ENCODE measurements at places on chromosomes 16 and 17.

GRCh38 chr16:27238591-27238990 is 30.0 kb downstream of the NSMCE1 start:
- DNase-seq: no peak

- DNase-seq: no peak
Measured at GRCh38 chr16:68091380-68092261, 6.5 kb downstream of the NFATC3 start.

- DNase-seq: no peak
Measured at GRCh38 chr16:66399930-66400329, 27.2 kb upstream of the BEAN1 start.

GRCh38 chr16:85536411-85537330 is 76.5 kb upstream of the GSE1 start:
- DNase-seq: no peak

DNA sequence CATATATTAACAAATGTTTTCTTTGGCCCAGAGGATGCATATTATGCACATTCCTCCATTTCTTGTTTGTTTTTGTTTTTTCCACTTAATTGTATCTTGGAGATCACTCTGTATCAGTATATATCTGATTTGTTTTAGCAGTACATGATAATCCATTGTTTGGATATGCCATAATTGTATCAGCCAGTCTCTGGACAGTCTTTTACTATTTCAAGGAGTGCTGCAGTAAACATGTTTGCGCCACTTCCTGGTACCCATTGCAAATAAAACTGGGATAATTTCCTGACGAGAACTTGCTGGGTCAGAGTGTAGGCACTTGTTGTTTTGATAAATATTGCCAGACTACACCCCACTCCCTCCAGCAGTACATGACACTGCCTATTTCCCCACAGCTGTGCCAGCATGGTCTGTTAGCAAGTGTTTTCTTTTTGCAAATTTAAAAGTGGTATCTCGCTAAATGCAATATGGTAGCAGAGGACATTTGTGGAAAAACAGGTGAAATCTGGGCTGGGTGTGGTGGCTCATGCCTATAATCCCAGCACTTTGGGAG is 4.9 kb upstream of the TMEM11 start:
- no peak for DNase-seq

DNA sequence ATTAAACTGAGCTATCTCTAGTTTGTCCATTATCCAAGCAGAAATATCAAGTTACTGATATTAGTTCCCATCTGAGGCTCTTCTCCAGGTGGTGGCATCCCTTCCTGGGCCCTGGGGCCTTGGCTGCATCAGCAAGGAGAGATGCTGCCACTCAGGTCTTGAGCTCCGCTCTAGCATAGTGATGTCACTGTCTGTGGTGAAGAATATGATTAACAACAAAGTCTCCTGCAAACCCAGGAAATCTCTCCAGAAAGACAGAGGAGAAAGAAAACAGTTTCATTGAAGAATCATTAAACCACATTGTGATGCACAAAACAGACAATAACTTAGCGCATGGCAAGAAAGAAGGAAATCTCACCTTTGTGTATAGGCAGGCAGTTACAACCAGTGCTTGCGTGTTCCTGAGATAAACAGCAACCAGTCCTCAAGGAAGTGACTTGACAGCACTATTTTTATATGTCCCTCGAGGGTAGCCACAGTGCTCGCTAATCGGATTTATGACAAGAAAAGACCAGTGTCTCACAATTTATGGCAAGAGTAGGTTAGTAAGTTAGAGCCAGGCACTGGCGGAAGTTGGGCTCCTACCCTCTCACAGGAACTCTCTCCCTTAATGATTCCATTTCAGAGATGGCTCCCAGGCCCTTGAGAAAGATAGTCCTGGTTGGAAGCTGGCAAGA is 151.1 kb downstream of the AHSP start:
- no peak for DNase-seq

GRCh38 chr17:416293-417206 is 63.9 kb upstream of the RPH3AL start:
- no peak for DNase-seq

DNA sequence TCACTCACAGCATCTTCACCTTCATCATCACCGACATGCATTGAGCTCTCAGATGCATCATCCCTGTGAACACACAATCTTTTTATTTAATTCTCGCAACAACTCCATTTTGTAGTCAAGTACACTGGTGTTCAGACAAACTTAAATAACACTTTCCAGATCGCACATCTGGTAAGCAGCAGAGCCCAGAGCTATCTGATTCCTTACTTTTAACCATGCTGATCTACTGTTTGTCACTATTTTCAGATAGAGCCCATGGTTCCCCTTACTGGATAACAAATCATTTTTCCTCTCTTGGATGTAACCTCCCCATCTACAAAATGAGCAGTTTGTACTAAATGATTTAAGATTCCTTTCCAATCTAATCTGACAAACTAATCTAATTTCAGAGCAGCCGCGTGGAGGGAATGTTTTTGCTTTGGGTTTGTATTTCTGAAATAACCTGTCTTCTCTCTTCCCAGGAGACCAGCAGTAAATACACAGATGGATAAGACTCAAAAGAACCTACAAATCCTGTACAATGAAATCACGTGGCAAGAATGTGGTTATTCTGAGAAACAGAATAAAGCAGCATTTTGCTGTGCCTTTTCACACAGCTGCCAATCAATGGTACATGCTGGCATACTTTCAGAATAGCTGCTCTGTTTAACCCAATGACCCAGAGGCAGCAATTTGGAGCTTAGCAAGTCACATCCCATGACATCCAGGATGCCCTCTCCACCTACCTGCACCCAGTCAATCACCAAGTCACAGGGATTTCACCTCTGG is 72.9 kb upstream of the CCL2 start:
- no peak for DNase-seq

DNA sequence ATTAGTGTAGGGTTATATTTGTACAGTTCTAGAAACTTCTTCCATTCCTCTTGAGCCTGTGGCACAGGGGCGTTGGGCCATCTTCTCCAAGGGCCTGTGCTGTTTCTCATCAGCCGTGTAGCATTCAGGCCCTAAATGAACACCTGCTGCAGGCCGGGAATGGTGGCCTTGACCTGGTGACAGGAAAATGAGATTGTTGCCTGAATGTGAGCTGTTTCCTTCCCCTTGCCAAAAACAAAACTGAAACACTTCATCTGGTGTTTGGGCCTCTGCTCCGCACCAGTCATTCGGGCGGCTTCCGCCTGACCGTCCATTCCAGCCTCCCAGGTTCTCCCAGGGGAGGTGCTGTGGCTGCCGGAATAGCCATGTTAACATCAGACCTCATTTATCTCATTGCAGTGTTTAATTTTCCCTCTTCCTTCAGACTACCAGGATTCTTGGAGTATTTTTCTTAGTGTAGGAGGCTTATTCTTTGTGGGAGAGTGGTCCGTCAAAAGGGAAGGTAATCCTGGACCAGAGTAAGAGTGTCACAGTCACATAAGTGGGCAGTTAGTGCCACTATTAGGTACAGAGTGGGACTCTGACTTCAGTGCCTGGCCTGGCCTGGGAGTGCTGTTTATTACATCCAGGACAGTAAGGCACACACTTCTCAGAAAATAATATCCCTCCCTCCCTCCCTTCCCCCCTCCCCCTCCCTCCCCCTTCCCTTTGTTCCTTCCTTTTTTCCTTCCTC is 61.9 kb downstream of the WWP2 start:
- DNase-seq: no peak

DNA sequence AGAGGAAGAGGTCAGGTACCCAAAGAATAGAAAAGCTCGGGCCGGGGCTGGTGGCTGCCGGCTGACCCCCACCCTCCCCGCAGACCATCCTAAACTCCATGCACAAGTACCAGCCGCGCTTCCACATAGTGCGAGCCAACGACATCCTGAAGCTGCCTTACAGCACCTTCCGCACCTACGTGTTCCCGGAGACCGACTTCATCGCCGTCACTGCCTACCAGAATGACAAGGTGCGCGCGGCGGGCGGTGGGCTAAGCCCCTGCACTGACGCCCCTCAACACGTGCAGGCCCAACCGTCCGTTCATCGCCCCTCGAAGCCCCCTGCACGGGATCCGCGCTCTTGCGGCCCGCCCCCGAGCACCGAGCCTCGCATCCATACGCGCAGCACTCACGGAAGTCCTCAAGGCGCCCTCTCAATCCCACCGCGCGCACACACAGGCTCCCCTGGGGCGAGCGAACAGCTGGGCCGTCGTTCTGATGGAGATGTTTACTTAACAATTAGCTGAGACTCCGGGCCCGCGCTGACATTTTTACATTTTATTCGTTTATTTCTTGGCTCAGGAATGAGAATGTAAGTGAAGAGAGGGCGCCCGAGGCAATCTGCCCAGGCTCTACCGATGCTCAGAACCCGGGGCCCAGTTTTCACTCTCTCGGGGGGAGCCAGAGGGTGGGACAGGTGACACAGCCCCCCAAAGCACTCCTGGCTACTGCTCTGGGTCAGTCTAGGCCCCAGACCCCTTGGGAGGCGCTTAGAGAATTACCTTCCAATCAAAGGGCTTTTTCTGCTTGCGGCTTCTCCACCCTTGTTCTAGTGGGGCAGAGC is 3.5 kb downstream of the TBX2 start:
- DNase-seq: no peak

GRCh38 chr17:75634376-75634740 is 1.1 kb downstream of the SMIM5 start:
- DNase-seq: no peak
